ENCODE measurements at places on chromosomes 4 and X. TPM values are rescaled to one million over a fixed set of nuclear protein-coding genes. Genes with fewer than 3 reads are reported as not detected.

Gene NSG1
- total RNA-seq, result 7.0 TPM

Gene MAP3K15
- 0.86 TPM for total RNA-seq

Gene CXXC4
- total RNA-seq, result 0.48 TPM

DNA sequence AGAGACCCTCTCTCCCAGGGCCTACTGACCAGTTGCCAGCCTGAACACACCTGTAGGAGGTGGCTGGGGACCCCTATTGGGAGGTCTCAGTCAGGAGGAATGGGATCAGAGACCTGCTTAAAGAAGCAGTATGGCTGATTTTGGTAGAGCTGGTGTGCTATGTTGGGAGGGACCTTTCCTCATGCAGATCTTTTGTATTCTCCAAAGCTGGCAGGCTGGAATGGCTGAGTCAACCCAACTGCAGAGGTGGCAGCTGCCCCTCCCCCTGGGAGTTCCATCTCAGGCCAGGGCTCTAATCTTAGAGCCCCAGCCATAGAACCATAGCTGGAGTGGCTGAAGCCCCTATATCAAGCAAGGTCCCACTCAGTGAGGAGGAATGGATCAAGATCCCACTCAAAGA, 279.3 kb upstream of the BMP3 start:
- DNase-seq, result no peak

- DNase-seq, result no peak
Measured at GRCh38 chrX:70026851-70027200, 22.9 kb downstream of the AWAT2 start.

GRCh38 chrX:122418758-122419157, 765.3 kb upstream of the GRIA3 start:
- no peak for DNase-seq

- DNase-seq, result no peak
Measured at GRCh38 chr4:64156253-64156652, 253.0 kb downstream of the TECRL start.

GRCh38 chrX:19214311-19214710, 92.0 kb upstream of the ADGRG2 start:
- DNase-seq, result peak; percentile 40

DNA sequence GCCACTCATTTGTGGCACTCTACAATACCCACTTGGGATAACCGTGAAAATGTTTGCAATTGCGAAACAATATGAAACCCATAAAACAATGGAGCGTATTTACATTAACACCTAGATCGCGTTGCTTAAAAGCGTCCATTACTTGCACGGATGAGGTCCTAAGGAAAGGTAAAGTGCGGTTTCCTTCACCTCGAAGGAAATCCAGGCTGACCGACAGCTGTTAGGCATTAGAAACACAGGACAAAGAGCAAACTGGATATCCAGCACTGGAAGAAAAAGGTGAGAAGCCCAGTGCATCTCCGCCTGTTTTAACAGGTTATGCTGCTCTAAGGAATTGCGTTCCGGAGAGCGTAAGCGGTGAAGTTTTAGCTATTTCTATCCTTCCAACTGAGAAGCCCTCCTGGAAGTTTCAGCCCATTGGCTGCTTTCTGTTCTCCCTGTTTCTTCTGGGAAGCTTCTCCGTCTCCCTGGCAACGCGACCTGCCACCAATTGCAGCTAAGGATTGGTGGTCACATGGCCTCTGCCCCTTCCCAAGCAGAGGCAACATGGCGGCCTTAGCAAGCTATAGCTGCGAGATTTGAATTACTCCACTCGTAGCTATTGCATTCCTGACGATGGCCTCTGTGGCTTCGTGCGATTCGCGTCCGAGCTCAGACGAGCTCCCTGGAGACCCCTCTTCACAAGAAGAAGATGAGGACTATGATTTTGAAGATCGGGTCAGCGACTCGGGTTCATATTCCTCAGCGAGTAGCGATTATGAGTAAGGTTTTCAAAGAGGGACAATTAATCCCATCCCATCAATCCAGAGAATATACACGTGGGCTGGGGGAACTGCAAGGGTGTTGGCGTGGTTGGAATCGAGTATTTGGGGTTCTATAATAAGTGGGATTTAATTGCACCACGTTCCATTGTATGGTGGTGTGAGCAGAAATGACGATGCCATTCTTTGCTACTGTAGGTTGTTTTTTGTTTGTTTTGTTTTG, at the start of gene INTU:
Gene INTU (plus strand): TSS at position 538 of the 984 bp plus-strand sequence. CDS start 78 bp downstream, at position 616.
- DNase-seq, result peak; percentile 88

DNA sequence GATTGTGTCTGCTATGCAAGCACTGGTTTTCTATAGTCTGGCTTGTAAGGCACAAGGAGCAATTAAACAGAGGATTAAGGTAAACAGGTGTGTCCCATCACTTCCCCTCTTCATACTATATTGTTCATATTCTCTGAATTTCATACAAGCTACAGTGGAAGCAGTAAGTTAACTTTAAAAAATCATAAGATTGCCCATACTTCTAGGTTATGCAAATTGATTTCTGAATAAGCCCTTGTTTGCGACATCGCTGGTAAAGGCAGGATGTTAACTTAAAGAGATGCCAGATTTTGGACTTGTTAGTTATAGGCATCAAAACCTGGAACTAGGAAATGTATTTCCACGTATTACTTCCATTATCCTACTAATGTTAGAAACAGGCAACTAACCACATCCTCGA, 1.0 kb upstream of the TMEM131L start:
- no peak for DNase-seq

- DNase-seq, result no peak
Measured at GRCh38 chrX:43973249-43974099, at the start of gene NDP. Gene NDP, minus strand, starts transcription at chrX:43973390. Its CDS starts 14,745 bp downstream, at chrX:43958645.

GRCh38 chr4:31094474-31094873, 374.3 kb downstream of the PCDH7 start:
- no peak for DNase-seq

Data from A172 (cell line).